ENCODE measurements at places on chromosomes 3 and 15.

DNA sequence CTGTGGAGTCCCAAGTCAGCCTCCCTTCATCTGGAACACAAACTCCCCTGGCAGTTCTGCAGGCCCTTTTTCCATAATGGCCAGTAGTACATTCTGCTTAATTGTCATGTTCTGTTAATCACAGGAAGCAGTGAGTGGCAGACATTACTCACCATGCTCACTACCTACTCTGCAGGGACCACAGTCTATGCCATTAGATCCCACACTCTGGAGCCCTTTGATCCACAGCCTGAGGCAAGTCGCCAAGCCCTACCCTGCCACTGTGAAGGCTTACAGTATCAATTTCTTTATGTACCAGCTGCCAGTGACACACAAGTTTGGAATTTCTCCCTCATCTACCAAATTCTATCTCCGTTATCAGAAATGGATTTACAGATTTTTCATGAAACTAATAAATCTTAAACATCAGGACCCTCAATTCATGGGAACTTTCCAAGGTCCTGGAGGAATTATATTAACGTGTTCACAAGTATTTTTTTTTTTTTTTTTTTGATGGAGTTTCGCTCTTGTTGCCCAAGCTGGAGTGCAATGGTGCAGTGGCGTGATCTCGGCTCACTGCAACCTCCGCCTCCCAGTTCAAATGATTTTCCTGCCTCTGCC, 20.6 kb upstream of the WWTR1 start:
- no peaks in the 10 kb centered on the region for H3K36me3 ChIP-seq
- H3K27ac ChIP-seq = no peak overlapping the region
- no peaks in the 10 kb centered on the region for H3K27me3 ChIP-seq
- DNase-seq = no peak

- H3K27me3 ChIP-seq = peaks cover 4% of the 10 kb centered on the region
- H3K27ac ChIP-seq = no peak overlapping the region
- no peaks in the 10 kb centered on the region for H3K36me3 ChIP-seq
- no peak overlapping the region for H3K4me3 ChIP-seq
Measured at GRCh38 chr3:99637016-99637367, 1.4 kb upstream of the COL8A1 start.

DNA sequence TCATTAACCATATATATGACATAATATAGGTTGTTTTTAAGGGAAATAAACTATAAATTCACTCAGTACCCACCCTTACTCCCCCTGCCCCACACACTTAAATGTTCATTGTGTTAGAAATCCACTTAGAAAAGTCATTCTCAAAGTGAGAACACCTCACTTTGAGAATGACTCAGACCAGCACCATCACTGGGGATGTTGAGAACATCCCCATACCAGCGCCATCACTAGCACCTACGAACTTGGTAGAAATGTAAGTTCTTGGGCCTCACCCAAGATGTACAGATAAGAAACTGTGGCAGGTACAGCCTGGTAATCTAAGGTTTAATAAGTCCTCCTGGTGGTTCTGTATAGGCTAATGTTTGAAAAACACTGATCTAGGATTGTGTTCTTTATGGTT, 362.6 kb downstream of the LPP start:
- DNase-seq = no peak
- H3K36me3 ChIP-seq = no peaks in the 10 kb centered on the region
- H3K27ac ChIP-seq = no peak overlapping the region
- H3K4me3 ChIP-seq = no peak overlapping the region

DNA sequence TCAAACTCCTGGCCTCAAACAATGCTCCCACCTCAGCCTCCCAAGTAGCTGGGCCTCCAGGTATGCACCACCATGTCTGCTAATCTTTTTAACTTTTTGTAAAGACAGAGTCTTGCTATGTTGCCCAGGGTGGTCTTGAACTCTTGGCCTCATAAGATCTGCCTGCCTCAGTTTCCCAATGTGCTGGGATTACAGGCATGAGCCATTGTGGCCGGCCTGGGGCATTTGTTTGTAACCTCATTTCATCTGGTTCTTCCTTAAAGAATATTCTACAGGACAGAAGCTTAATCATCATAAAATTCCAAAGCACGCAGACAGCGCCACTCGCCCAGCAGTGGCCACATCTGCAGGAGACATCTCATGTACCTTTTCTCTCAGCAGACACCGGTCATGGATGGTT, 23.6 kb upstream of the CYFIP1 start:
- H3K27ac ChIP-seq = no peak overlapping the region
- H3K4me3 ChIP-seq = no peak overlapping the region

- H3K36me3 ChIP-seq = peaks cover 19% of the 10 kb centered on the region
- H3K27ac ChIP-seq = no peak overlapping the region
- DNase-seq = no peak
- H3K4me1 ChIP-seq = peaks cover 16% of the 10 kb centered on the region
Measured at GRCh38 chr15:65653801-65654521, 32.2 kb downstream of the SLC24A1 start.

DNA sequence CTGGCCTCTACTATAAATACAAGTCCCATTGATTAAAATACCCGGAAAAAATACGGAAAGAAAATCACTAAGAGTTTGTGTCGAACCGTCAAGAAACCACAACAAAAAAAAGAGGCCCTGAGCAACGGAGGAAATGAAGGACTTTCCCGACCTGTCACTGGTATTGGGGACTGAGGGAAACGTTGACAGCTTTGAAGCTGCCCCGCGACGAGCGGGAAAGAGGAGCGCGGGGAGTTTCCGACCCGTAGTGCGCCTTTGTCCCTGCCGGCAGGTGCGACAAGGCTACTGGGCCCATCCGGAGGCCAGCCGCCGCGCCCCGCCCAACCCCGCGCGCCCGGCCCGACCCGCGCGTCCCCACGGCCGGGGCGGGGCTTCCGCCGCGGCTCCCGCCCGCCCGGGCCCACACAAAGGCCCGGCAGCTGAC, 416 bp downstream of the PBRM1 start:
- peaks cover 27% of the 10 kb centered on the region for H3K36me3 ChIP-seq
- H3K4me1 ChIP-seq = peaks cover 19% of the 10 kb centered on the region
- H3K27ac ChIP-seq = peak overlapping the region; percentile 94
- DNase-seq = peak; percentile 70
- H3K27me3 ChIP-seq = peaks cover 5% of the 10 kb centered on the region

All from endothelial cell (in vitro differentiated cells).